ENCODE measurements at places on chromosomes 16 and 17. TPM values are rescaled to one million over a fixed set of nuclear protein-coding genes. Genes with fewer than 3 reads are reported as not detected.

DNA sequence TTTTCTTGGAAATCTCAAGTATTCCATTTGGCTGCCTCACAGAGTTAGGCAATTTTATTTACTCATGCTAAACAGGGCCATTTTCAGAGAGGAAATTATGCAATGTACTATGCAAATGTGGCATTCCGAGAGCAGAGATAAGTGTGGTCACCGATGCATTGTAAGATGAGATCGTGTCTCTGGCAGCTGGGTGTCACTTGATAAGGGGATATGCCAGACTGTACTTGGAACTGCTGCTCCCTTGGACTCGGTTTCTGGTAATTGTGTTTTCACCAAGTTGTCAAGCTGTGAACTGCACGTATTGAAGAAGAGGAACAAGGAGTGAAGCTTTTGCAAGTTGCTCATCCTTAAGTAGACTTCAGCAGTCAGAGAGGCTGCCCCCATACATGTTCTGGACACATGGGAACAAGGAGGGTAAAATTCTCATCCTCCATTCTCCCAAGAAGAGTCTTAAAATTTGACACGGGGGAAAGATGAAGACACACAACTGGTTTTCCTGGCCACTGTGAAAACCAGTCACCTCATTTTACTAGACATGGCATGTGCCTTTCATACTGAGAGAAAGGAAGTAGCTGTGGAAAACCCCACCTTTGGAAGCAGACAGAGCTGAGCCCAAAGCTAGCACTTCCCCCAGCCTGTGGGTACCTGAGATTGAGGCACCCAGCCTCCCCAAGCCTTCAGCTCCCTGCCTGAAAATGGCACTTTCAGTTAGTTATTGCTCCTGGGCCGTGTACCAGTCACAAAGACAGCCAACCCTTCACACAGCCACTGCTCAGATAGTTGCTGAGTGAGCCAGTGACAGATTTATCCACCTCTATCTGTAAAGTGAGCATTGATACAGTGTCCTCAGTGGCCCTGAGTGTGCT lies 150.7 kb downstream of the SOCS1 start:
- H3K27ac ChIP-seq, result peak overlapping the region; percentile 2
- H3K4me1 ChIP-seq, result peaks cover 40% of the 10 kb centered on the region
- H3K36me3 ChIP-seq, result peaks cover 6% of the 10 kb centered on the region
- peak; percentile 7 for DNase-seq

DNA sequence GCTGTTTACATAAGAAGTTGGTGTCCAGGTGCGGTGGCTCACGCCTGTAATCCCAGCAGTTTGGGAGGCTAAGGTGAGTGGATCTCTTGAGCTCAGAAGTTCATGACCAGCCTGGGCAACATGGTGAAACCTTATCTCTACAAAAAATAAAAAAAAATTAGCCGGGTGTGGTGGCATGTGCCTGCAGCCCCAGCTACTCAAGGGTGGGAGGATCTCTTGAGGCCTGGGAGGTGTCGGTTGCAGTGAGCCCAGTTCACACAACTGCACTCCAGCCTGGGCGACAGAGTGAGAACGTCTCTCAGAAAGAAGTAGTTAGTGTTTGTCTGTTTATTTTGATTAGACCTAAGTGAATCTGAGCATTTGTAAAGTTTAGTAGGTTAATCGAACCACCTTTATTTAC lies 12.8 kb downstream of the DDX19A start:
- H3K27ac ChIP-seq, result no peak overlapping the region
- no peak for DNase-seq
- no peak overlapping the region for H3K4me3 ChIP-seq
- H3K36me3 ChIP-seq, result peaks cover 27% of the 10 kb centered on the region
- H3K4me1 ChIP-seq, result no peaks in the 10 kb centered on the region

DNA sequence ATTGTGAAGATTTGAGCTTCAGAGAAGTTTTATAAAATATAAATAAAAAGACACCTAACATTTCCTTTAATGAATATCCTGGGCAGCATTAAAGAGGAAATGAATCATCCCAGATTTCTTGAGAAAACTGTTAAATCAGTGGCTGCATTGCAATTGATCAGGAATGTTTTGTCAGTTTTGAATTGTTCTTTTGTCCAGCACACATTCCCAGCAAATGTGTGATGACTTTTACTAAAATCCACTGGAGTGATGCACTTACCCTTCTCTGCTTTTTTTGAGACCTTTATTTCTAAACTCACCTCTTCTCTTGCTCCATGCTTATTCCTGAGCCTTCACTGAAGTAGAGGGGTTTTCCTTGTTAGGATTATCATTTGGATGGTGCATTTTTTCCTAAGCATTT lies 1307.2 kb downstream of the CDH8 start:
- no peaks in the 10 kb centered on the region for H3K27me3 ChIP-seq
- no peak overlapping the region for H3K27ac ChIP-seq
- DNase-seq, result no peak
- no peaks in the 10 kb centered on the region for H3K36me3 ChIP-seq

DNA sequence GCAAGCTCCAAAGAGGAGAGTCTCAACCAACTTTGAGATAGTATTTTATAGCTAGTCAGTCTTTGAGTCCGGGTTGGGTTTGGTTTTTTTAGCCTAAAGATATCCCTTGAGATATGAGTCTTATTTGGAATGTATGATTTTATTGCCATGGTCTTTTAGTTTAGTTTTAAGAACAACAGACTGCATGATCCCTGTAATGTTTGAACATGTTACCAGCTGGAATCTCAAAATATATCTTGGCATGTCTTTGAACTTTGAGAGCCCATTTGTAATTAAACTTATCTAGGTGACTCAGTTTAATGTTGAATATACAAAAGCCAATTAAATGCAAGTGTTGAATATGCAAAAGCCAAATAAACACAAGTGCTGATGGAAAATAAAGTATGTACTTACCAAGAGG lies 100.6 kb downstream of the TANGO6 start:
- H3K27me3 ChIP-seq, result no peaks in the 10 kb centered on the region
- H3K27ac ChIP-seq, result no peak overlapping the region
- H3K4me1 ChIP-seq, result peaks cover 11% of the 10 kb centered on the region
- H3K4me3 ChIP-seq, result no peak overlapping the region
- DNase-seq, result no peak
- H3K36me3 ChIP-seq, result peaks cover 8% of the 10 kb centered on the region

The KRTAP4-5 gene
- total RNA-seq, result not detected

The EVPLL gene
- total RNA-seq, result not detected

The CHRNE gene
- total RNA-seq, result not detected

The PABPN1L gene
- not detected for total RNA-seq

Data from chondrocyte (in vitro differentiated cells).